ENCODE measurements at places on chromosomes 6 and 20. TPM values are rescaled to one million over a fixed set of nuclear protein-coding genes. Genes with fewer than 3 reads are reported as not detected.

GRCh38 chr6:108732091-108732870 is 115.9 kb upstream of the ARMC2 start:
- DNase-seq = no peak

- no peak for DNase-seq
Measured at GRCh38 chr6:148128014-148128730, 214.5 kb upstream of the SASH1 start.

- no peak for DNase-seq
Measured at GRCh38 chr6:77455271-77455670, 8.0 kb downstream of the HTR1B start.

Gene PHACTR1
- total RNA-seq = 0.04 TPM

Gene HEY2
- total RNA-seq = 0.09 TPM

Gene BEND6
- not detected for total RNA-seq

Data from CD8-positive, alpha-beta memory T cell (primary cell).